ENCODE measurements at places on chromosomes 13 and 19.
A peak's percentile ranks its signal among the peaks of the same experiment; 100 is the strongest.

GRCh38 chr19:18446811-18447359, 9.0 kb upstream of the ISYNA1 start:
- DNase-seq, result no peak

DNA sequence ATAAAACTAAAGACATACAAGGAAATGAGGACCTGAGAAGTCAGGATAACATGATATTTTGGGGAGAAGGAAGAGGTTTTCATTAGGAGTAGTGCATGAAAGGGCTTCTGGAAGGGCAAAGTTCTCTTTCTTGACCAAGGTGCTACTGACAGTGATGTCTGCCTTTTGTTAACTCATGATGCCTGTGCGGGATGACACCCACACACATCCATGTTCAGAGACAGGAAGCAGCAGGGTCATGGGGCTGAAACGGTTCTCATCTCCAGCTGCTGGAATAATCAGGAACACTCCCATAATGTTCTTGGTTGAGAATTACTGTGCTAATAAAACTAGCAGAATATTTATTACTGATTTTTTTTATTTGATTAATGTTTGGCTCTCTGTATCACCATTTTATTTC, 29.1 kb downstream of the KCNC3 start:
- no peak for DNase-seq

- no peak for DNase-seq
These were observed 111.2 kb upstream of the MBNL2 start for GRCh38 chr13:97110936-97111335.

DNA sequence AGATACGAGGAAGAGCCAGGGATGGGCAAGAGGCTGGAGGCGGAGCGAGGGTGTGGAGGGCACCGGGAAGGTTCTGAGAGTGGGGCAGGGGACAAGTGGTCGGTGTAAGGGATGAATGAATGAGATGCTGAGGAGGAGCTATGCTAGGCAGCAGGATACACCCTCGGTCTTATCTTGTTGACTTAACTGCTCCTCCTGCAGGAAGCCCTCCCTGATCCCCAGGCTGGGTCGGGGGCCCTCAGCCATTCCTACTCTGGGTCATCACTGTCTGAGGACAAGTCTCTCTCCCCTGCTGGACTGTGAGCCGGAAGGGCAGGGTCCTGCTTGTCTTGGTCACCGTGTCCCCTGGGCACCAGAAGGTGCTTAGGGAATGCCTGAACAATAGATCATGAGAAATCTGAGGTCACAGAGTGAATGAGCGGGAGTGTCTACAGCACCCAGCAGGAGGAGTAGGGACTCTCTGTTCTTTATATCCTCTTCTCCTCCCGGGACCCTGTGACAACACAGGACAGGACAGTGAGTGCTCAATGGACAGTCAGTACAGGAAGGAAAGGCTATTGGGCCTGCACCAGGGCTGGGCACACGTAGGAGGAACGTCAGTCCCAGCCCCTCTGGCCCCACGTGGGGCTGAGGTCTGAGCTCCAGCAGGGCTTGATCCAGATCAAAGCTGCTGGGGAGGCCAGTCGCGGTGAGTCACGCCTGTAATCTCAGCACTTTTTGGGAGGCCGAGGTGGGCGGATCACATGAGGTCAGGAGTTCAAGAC, 6.5 kb downstream of the NKPD1 start:
- DNase-seq, result no peak

GRCh38 chr19:2207991-2208860, 27.9 kb downstream of the PLEKHJ1 start:
- no peak for DNase-seq

DNA sequence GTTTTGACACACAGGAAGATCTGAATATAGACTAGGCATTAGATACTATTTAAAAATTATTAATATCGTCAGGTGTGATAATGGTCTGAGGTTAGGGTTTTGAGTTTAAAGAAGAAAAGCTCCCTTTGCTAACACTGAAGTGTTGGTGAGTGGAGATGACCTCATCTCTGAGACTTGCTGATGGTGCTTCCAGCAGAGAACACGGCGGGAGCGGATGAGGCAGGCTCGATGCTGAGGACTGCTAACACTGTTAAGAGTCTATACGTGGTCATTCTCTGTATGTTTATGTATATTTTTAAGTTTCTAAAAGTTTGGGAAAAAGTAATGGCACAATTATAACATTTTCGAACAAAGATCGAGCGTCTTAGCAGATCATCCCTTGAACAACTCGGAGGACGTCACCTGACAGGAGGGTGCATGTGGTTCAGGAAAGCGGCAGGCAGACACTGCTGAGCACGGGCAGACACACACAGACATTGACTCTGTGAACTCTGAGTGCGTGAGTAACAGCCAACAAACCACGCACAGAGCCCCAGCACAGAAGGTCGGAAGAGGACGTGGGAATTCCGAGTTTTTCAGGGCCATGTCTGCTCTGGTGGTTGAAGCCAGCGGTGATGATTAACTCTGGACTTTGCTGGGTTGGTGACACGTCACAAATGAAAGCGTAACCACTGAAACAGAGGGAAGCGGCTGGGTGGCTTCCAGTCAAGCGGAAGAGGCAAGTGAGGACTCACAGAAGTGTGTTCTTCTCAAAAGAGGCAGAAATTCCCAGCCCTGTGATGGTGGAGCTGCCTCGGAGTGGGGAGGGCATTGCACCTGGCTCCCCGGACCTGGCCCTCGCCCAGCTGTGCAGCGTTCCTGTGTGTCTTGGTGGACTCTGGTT, 91.9 kb upstream of the TEX29 start:
- no peak for DNase-seq

- DNase-seq, result no peak
These were observed 46.0 kb downstream of the RCBTB2 start for GRCh38 chr13:48486836-48487235.

DNA sequence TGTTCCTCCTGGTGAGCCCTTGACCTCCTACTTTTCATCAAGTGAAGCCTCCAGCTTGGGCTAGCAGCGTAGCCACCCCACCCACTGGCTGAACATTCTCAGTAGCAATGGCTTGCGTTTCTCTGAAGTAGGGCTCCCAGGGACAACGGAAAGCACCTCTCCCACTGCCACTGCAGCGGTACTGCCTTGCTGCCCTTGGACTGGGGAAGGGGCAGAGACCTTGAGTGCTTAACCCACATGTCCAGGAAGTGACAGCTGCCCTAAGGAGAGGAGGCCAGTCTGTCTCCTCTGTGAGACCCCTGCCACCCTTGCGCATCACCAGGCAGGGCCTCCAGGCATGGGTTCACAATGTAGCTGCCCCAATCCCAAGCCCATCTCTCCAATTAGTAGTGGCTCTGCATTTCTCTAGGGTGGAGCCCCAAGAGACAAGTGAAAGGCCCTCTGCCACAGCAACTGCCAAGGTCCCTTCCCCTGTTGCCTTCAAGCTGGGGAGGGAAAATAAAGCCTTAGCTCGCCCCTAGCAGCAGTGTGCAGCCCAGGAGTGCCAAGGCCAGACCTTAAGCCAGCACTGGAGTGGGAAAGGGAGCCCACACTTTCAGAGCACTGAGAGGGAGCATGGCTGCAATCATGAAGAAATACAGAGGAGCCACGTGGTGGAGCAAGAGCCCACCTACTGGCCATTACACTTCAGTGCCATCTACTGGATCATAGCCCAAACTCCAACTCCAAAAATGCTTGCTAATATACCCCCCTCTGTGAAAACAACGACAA, 175.9 kb upstream of the TRPC4 start:
- no peak for DNase-seq

DNA sequence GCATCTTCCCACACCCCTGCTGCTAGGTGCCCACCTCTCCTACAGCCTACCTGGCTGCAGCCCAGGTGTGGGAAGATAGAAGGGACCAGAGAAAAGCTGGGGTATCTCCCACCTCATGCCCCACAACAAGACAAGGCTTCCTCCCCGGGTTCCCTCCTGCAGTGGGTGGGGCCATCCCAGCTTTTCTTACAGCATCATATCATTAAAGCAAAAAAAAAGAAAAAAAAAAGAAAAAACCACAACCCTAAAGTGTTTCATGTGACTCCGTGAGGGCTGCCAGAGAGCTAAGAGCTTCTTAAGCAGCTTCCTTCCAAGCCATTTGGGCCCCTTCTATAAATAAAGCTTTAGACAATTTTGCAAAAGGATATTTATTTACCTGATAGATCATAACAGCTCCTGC, 455.4 kb upstream of the TSHZ3 start:
- DNase-seq, result no peak

GRCh38 chr19:3227054-3227626, 2.7 kb downstream of the CELF5 start:
- DNase-seq, result no peak

DNA sequence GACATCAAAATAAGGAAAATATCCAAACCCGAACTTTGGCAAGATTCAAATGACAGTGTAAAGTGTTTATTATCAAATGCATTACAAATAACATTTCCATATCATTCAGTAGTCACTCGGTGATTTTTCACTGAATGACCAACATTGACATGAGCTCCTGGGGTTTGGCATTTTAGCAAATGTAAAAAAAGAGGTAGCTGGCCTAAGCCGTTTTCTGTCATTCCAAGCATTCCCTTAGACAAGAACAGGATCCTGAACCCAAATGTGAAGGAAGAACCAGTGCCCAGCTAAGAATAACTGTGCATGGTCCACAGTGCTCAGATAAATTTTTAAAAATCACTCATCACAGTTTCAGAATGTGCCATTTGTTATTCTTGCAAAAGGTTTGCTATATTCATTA, 327.9 kb downstream of the GPC6 start:
- DNase-seq, result no peak

DNA sequence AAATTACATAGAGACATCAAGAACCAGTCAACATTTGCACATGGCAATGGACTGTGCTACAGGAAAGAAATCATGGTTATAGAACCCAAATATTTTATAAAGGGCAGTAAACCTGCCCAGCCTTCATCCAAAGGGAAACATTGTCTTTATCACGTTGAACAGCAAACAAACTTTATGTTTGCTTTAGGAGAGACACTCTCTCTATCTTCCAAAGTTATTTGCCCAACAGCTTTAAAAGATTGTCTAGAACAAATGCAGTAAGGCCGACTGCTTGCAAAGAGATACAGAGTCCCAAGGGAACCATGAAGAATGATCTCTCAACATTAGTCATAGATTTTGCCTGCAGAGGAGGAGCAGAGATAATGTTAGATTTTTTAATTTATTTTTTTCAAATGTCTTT, 1323.5 kb upstream of the SLC10A2 start:
- no peak for DNase-seq

- DNase-seq, result peak; percentile 56
These were observed 33.0 kb downstream of the GJA3 start for GRCh38 chr13:20127562-20128458.

- no peak for DNase-seq
These were observed 2428.4 kb upstream of the PCDH20 start for GRCh38 chr13:63843766-63844699.

DNA sequence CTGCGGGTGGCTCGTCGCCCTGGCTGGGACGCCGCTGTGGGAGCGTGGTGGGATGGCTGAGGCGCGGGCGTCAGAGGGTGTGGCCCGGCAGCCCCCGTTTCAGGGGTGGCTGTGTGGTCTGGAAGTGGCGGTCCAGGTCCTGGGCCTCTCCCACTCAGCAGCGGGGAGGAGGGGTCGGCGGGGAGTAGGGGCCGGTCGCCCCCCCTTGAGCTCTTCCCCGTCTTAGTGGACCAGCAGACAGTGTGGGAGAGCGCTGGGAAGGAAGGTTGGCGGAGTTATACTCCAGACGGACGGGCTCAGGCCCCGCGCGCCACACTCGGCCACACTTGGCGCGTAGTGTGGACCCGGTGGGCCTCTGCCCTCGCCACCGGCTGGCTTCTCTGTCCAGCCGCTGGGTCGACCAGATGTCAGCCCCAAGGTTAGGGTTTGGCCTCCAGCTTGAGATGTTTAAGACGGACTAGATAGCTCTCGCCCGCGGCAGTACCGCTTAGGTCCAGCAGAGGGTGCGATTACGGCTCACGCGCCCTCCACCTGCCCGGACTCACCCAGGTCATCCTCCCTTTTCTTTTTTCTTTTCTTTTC, 21.7 kb upstream of the ZNF429 start:
- DNase-seq, result peak; percentile 67

GRCh38 chr13:51674276-51674675, 90.0 kb downstream of the WDFY2 start:
- DNase-seq, result no peak

DNA sequence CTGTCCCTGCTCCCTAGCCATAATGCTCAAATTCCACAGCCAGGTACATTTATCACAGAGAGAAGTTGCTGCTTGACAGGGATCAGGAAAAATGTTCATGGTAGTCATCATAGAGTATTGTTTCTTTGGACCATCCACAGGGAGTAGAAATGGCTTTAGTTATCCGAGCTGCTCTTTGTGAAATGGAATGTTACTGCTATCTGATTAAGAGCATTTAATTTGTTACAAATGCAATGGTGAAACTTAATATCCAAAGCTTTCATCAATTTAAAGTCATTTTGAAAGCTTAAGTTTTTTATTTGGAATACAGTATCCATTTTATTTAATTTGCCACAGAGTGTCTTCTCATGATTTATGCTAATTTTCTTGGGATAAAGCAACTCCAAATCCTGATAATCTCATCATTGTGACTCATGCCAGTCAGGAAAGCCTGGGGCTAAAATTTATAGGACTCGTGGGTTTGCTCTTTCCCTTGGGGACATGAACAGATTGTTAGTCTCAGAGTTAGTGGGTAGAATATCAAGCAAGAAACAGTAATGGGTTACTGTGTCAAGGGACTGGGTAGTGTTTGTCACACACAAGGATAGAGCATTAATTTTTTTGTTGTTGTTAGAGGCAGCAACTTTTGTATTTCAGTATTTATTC, 59.8 kb downstream of the SCEL start:
- no peak for DNase-seq

DNA sequence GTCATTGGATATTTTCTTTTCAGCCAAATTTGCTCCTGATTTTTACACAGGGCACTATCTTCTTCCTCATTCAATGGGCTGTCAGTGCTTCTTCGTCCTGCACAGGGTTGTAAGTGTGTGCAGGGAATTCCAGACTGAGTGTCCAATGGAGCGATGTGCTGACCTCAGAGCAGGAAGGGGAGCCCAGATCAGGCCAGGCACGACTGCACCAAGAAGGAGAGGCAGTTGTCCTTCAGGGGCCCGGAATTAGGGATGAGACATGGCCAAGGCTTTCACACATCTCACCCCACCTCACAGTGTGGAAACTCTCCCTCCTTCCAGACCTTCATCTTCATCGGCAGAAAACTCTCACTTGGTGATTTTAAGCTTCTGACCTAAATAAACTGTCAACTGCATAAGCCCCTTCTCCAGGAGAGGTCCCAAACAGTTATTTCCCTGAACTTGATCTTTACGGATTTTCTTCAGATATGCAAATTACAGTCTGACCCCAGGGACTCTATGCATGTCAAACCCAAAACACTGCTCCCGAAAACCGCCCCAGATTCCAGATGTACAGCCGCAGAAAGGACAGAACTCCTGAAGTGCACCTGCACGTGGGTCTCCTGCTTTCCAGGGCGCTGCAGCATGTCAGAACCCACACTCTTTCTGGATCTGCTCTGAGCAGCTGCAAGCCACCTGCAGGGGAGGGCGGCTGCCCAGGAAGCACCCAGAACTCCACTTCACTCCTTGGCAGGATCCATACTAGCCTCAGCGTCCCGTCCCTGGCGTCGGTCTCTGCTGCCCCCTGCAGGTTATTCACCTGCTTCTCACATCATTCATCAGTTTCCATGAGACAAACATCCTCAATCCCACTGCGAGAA, 625 bp upstream of the ZNF20 start:
- DNase-seq, result peak; percentile 83

- no peak for DNase-seq
These were observed 36.9 kb upstream of the ZNF507 start for GRCh38 chr19:32308431-32309077.

- DNase-seq, result no peak
These were observed 708 bp upstream of the ESD start for GRCh38 chr13:46797501-46798237.
